Lower lobe of right lung (tissue), 2 donors: ENCODE measurements at places on chromosomes 16 and 17. TPM values are rescaled to one million over a fixed set of nuclear protein-coding genes. Genes with fewer than 3 reads are reported as not detected.

- H3K4me3 ChIP-seq: no peak overlapping the region
- no peak for DNase-seq
- H3K27ac ChIP-seq: no peak overlapping the region
- H3K4me1 ChIP-seq: no peaks in the 10 kb centered on the region
- H3K36me3 ChIP-seq: no peaks in the 10 kb centered on the region
- peaks cover 9% of the 10 kb centered on the region for H3K27me3 ChIP-seq
Measured at GRCh38 chr17:33131620-33132019, 140.0 kb downstream of the SPACA3 start.

DNA sequence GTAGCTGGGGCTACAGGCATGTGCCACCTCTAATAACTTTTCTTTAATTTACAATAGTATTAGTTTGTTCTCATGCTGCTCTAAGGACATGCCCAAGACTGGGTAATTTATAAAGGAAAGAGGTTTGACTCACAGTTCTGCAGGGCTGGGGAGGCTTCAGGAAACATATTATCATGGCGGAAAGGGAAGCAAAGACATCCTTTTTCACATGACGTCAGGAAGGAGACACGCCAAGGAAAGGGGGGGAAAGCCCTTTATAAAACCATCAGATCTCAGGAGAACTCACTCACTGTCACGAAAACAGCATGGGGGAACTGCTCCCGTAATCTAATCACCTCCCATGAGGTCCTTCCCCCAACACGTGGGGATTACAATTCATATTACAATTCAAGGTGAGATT is 18.3 kb downstream of the IL4R start:
- DNase-seq: no peak
- H3K36me3 ChIP-seq: peaks cover 55% of the 10 kb centered on the region
- no peak overlapping the region for H3K4me3 ChIP-seq
- peaks cover 98% of the 10 kb centered on the region for H3K4me1 ChIP-seq
- H3K27me3 ChIP-seq: no peaks in the 10 kb centered on the region
- H3K27ac ChIP-seq: peak overlapping the region; percentile 91

GRCh38 chr17:77424585-77425344 is 284.0 kb downstream of the SEC14L1 start:
- H3K4me3 ChIP-seq: peak overlapping the region; percentile 2
- H3K36me3 ChIP-seq: no peaks in the 10 kb centered on the region
- H3K27ac ChIP-seq: peak overlapping the region; percentile 80

The HSPB9 gene
- not detected for total RNA-seq

The SLC47A1 gene
- 18.6 TPM for total RNA-seq

- H3K4me1 ChIP-seq: no peaks in the 10 kb centered on the region
- H3K36me3 ChIP-seq: peaks cover 79% of the 10 kb centered on the region
- H3K4me3 ChIP-seq: no peak overlapping the region
- H3K27me3 ChIP-seq: no peaks in the 10 kb centered on the region
- no peak overlapping the region for H3K27ac ChIP-seq
Measured at GRCh38 chr16:1655269-1655807, 22.7 kb upstream of the JPT2 start.

- peak overlapping the region; percentile 27 for H3K4me3 ChIP-seq
- H3K4me1 ChIP-seq: peaks cover 18% of the 10 kb centered on the region
- no peak overlapping the region for H3K27ac ChIP-seq
- no peaks in the 10 kb centered on the region for H3K36me3 ChIP-seq
- peaks cover 89% of the 10 kb centered on the region for H3K27me3 ChIP-seq
Measured at GRCh38 chr16:51151435-51151960, 428 bp upstream of the SALL1 start.

The SULT1A4 gene
- total RNA-seq: 20.7 TPM

The SLC5A10 gene
- not detected for total RNA-seq

DNA sequence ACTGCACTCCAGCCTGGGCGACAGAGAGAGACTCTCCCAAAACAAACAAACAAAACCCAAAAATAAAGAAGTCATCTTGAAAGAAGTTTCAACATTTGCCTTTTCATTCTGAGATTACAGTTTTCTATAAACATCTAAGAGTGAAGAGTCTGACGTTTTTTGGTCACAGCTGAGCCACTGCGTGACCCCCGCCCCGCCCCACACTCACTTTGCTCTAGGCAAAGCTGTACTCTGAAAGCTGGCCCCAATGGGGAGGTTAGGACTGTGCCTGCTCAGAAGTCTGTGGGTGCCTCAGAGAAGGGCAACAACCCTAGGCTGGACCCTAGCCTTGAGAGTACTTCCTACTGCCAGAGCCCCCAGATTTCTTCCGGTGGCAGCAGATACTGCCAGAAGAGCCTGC is 19.3 kb downstream of the CYB5D2 start:
- no peak overlapping the region for H3K4me3 ChIP-seq
- H3K36me3 ChIP-seq: peaks cover 49% of the 10 kb centered on the region
- H3K27me3 ChIP-seq: no peaks in the 10 kb centered on the region
- H3K27ac ChIP-seq: peak overlapping the region; percentile 42

DNA sequence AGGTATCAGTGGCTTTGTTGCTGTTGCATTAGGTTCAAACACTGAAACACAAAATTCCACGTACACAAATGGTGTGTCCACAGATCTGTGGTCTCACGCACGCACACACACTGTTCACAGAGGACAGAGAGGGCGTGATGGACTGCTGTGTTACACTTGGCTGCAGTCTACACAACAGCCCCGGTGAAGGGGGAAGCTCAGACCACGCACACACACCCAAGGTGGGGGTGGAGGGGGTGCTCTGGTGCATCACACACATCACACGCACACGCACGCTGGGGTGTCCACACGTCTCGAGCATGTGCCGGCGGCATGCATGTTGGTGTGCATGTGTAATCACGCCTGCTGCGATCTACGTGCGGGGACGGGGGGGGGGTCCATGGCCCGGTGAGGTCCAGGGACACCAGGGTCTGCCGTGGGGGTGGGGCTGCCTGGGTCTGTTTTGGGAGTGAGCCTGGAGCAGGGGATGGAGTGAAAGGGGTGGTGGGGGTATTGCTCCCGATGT is 7.3 kb downstream of the HSD3B7 start:
- H3K36me3 ChIP-seq: no peaks in the 10 kb centered on the region
- DNase-seq: no peak
- no peaks in the 10 kb centered on the region for H3K27me3 ChIP-seq
- no peak overlapping the region for H3K27ac ChIP-seq
- no peak overlapping the region for H3K4me3 ChIP-seq
- H3K4me1 ChIP-seq: peaks cover 9% of the 10 kb centered on the region

GRCh38 chr16:72859581-72859980 is 188.3 kb downstream of the ZFHX3 start:
- DNase-seq: no peak
- no peak overlapping the region for H3K27ac ChIP-seq
- H3K27me3 ChIP-seq: no peaks in the 10 kb centered on the region
- H3K36me3 ChIP-seq: no peaks in the 10 kb centered on the region
- peaks cover 7% of the 10 kb centered on the region for H3K4me1 ChIP-seq

DNA sequence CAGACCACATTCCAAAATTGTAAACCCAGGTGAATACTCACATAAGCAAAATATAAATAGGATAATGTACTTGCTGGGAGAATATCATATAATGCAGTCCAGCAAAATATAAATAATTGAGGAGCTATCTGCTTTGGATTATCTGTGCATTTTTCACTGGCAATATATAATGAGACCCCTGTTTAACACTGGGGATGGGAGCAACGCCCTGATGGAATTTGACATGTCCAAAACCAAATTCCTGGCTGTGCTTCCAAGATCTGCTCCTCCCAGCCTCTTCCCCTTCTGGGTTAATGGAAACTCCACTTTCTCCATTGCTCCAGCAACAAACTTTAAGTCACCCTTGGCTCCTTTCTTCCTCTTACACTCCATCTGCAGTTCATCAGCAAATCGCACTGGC is 35.5 kb upstream of the HLF start:
- no peak for DNase-seq
- H3K4me3 ChIP-seq: no peak overlapping the region

The DNAH17 gene
- 2.8 TPM for total RNA-seq

DNA sequence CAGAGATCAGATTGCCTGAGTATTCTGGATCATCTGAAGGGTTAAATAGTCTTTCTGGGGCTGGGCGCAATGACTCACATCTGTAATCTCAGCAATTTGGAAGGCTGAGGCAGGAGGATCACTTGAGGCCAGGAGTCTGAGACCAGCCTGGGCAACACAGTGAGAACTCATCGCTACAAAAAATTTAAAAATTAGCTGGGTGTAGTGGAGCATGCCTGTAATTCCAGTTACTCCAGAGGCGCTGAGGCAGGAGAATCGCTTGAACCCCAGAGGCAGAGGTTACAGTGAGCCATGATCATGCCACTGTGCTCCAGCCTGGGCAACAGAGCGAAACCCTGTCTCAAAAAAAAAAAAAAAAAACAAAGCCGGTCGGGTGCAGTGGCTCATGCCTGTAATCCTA is 15.7 kb downstream of the MVP start:
- no peak overlapping the region for H3K27ac ChIP-seq
- no peaks in the 10 kb centered on the region for H3K4me1 ChIP-seq
- no peak for DNase-seq
- no peaks in the 10 kb centered on the region for H3K27me3 ChIP-seq

The PDIA2 gene
- total RNA-seq: not detected

DNA sequence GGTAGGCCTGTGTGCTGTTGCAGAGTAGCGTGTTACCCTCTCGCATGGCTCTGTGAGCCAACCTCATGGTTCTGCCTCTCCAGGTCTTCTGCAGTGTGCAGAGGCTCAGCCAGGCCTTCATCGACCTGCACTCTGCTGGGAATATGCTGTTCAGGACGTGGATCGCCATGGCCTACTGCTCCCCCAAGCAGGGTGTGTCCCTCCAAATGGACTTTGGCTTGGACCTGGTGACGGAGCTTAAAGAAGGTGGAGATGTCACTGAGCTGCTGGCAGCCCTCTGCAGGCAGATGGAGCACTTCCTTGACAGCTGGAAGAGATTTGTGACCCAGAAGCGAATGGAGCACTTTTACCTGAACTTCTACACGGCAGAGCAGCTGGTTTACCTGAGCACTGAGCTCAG is 75.8 kb upstream of the ENDOV start:
- no peaks in the 10 kb centered on the region for H3K27me3 ChIP-seq
- peaks cover 98% of the 10 kb centered on the region for H3K36me3 ChIP-seq
- no peaks in the 10 kb centered on the region for H3K4me1 ChIP-seq

DNA sequence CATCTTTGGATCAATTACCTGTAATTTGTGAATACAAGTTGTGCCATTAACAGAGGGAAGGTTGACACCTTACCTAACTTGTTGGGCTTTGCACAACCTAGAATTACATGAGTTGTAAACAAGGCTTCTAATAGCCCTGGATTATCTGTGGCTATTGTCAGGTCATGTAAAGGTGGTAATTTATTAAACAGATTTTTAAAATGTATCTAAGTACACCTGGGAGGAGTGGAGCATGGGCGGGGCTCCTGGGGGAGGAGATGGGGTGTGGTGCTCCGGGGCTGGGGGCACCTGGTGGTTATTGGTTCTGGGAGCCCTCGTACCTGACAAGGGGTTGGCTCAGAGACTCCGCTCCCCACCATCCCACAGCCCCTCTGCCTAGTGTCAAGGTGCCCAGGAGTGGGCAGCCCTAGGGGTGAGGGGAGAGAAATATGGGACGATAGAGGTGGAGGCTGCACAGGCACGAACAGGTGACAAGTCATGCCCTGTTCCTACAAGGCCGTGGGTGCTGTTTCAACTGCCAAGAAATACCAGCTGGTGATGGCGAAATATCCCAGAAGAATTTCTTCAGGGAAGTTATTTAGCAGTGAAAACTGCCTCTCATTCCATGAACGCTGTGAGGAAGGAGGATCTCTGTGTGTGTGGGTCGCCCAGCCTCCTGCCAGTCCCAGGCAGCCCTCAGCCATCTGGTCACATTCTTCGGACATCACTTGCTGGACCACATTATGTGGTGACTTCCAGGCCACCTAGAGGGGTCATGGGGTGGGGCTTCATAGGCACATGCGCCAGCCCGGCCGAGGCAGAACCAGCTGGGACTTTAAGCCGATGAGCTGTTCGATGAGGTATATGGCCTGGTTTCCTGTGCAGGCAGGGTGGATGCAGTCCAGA is 55.5 kb upstream of the IRX3 start:
- H3K4me1 ChIP-seq: no peaks in the 10 kb centered on the region
- H3K36me3 ChIP-seq: no peaks in the 10 kb centered on the region
- peak overlapping the region; percentile 52 for H3K27ac ChIP-seq
- DNase-seq: peak; percentile 52
- no peaks in the 10 kb centered on the region for H3K27me3 ChIP-seq

The CBX2 gene
- 3.9 TPM for total RNA-seq
